ENCODE measurements at places on chromosomes 16 and 17.

- no peak for DNase-seq
Measured at GRCh38 chr17:82822281-82822680, 17.5 kb downstream of the ZNF750 start.

DNA sequence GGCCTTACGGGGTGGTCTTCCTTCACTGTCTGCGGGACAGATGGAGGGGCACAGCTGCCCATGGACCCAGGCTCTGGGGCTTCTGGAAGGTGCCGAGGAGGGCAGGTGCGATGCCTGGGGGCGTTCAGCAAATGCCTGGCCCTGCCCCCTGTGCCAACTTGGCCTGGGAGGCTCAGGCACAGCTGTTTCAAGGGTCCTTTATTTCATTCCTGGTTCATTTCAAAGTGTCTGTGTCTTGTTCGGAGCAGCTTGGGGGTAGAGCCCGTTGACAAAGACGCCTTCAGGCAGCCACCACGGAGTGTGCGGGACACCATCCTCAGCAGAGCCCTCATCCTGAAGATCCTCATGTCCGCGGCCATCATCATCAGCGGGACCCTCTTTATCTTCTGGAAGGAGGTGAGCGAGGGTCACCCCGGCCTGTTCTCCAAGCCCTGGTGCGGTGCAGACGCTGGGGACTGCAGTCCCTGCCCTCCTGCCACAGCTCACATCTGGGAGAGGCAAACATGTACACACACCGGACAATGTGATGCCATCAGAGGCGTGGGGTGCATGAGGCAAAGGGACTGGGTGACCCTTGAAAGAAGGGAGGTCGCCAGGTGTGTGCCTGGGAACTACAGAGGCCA lies 43.9 kb downstream of the MEAK7 start:
- no peak for DNase-seq

- DNase-seq = no peak
Measured at GRCh38 chr17:59401725-59402124, 70.3 kb downstream of the YPEL2 start.

DNA sequence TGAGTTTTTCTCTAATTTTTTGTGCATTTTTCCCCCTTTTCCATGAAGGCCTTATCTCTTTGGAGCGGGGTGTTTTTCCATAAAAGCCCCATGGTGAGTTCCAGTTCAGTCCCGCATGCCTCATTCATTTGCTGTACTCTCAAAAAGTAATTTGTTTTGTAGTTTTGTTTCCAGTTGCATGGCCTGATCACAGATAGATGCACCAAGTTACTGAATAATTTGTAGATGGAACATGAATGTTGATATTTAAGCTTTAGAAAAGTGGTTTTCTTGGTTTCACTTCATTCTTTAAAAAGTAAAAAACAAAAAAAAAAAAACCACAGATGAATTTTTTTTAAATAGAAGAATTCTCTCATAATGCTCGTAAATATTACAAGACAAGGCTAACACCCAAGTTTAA lies 349.2 kb downstream of the BCAS3 start:
- no peak for DNase-seq

Measured in retinal pigment epithelial cell (primary cell).